Renal cortical epithelial cell (primary cell): ENCODE measurements at places on chromosomes 5 and 9.

GRCh38 chr9:6214434-6214833 is 1.2 kb upstream of the IL33 start:
- no peak for DNase-seq

GRCh38 chr5:51104556-51104955 is 278.7 kb upstream of the ISL1 start:
- no peak for DNase-seq

GRCh38 chr9:33447799-33448553 is 583 bp upstream of the AQP3 start:
- DNase-seq = no peak

- no peak for DNase-seq
Measured at GRCh38 chr5:10376544-10376943, 23.0 kb downstream of the MARCHF6 start.

DNA sequence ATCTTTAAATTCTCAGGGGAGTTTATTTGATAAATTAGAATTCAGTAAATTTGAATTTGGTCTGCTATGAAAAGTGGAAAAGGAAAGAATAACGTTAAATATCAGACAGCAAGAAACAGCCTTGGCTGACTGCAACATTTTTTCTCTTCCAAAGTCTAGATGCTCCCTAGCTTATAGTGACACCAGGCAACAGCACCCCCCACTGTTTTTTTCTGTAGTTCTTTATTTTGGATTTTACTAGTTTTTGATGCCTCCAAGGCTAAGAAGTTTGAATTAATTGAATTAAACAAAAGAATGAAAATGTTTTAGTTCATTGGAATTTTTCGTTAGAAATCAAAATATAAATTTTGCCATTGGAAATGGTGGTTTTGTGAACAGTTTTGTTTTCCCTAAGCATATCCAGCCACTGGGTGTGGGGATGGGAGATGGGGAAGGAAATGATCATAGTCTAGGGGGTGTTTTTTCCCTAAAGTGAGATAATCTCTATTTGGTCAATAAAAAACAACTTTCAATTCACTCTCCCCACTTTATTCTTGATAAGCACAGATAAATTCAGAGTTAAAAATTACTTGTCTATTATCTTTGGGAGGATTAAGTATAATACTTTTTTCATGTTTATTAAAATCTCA is 199.3 kb upstream of the CD180 start:
- no peak for DNase-seq

DNA sequence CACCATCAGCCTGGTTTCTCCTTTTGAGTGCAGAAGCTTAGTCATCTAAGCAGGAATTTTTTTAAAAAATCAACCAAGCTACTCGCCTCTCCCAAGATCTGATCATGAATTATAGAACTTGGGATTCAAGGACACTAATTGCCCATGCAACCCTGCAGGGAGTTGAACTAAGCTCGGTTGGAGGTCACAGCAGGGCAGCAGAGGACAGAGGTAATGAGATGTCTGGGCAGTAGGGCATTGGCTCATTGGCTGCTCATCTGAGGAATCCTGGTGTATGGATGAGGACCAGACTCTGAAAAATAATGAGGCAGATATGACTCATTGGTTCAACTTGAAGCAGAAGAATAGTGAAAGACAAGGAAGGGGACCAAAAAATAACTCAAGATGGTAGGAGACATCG is 111.8 kb upstream of the TLE1 start:
- peak; percentile 70 for DNase-seq

GRCh38 chr5:59798862-59799667 is 94.5 kb downstream of the PDE4D start:
- peak; percentile 93 for DNase-seq

DNA sequence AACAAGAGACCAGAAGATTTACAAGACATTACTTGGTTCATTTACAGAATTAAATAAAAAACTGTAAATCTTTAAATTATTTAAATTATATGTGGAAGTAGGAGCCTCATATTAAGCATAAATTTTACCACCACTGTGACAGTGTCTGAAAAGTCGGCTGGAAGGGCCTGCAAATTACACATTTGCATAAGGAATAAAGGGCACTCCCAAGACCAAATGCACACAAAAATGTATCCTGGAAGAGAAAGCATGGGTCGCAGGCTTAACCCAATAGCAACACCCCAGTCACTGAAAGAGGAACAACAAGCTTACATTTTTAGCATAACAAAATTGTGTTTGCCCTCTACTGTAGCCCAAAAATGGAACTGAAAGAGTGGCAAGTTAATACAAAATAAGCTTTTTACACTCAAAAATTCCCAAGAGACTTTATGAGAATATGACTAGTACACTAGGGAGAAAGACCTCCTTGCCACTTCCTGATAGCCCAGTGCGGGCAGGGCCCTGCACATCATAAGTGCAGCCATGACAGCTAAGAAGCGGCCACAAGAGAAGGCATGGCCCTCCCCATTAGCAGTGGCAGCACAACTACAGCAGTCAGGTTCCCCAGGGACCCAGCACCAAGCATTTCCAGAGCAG is 482.0 kb downstream of the DTWD2 start:
- DNase-seq = no peak

- peak; percentile 67 for DNase-seq
Measured at GRCh38 chr5:147461915-147462314, 48.0 kb downstream of the DPYSL3 start.

DNA sequence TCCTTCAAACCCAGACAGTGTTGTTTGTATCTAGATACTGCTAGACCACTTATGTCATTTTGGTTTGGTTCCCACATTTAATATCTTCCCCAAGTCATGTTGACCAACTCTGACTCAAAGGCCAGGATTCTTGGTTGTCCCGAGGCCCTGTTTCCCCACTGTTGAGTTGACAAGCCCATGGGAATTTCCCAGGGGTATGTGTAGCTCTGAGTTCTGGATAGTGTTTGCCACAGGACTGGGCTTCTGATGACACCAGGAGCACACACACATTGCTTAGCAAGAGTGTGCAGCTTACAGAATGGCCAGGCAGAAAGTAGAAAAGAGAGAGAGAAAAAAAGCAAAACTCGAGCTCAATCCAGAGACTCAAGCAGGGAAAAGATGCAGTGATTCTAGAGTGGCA is 214.4 kb downstream of the NXNL2 start:
- peak; percentile 90 for DNase-seq

DNA sequence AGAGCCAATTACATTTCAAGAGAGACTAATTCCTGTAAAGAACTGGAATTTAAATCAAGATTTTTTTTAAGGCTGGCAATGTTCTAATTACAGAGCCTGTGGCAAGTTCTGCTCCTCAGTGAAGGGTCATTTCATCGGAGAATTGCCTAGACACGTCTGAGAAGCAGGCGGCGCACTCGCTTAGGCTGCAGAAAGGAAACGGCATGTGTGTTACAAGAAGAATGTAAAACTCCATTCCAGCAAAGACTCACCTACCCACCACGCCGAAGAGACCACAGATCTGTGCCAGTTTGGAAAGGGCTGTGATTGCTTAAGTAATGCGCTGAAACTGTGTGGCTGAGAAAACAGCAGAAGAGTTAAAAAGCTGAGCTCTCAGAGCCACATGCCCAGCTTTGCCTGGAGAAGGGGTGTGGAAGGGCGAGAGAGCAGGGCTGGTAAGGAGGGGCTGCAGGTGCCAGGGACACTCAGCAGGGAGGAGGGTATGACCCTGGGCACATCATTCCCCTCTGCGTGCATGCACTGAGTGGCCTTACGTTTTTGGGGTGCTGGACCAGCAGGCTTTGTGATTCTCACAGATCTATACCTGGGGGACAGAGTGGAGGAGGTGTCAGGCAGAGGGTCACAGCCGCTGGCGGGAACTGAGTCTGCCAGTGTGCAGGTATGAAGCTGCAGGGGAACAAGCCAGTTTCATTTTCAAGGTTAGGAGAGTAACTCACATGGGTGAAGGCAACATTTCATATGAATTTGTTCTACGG is 17.8 kb upstream of the SLC25A51 start:
- DNase-seq = peak; percentile 65

GRCh38 chr9:71001780-71002386 is 119.5 kb downstream of the TRPM3 start:
- peak; percentile 51 for DNase-seq

DNA sequence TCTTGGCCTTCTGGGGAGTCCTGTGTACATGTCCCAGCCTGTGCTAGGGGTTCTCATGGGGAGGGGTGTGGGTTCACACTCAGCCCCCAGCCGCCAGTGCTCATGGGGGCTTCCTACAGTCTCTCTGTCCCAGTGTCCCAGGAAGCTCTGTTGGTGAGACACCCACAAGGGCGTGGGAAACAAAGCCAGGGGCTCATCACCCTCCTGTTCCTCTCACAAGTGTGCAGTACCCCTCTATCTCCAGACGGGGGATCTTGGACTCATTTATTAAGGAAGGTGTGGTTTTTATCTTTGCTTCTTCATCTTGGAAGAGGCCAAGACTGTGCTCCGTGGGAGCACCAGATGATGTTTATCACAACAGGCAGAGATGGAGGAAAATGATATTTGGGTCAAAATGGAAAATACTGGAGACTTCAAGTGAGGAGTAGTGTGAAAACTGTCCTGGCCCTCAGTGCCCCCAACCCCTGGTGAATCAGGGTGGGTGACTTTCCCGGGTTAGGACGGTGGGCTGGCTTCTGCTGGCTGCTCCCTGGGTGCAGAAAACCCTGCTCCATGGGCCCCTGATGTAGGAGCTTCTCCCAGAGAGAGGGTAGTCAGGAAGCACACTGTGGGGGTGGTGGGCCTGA is 15.2 kb downstream of the TMEM171 start:
- no peak for DNase-seq

- no peak for DNase-seq
Measured at GRCh38 chr5:74490814-74491213, 149.7 kb downstream of the ENC1 start.

- peak; percentile 93 for DNase-seq
Measured at GRCh38 chr9:106885451-106885850, 22.5 kb downstream of the ZNF462 start.

- DNase-seq = no peak
Measured at GRCh38 chr9:136900988-136901515, 14.7 kb downstream of the TRAF2 start.

- DNase-seq = no peak
Measured at GRCh38 chr9:87138128-87139040, 191.1 kb upstream of the GAS1 start.

DNA sequence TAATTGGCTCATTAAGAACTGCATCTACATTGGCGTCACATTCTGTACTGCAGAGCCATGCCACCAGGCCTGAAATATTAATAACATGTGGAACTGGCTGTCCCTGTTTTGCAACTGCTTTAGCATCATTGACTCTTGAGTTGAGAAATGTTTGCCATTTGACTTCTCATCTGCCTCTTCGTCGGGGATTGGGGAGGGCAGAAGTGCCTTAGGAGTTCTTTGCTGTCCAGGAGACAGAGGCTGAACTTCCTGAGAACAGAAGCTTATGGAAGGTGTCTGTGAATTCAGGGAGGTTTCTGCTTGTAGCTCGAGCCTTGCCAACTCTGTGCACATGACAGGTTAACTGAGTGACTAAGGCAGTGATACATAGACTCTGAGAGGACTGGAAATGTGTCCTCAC is 265.0 kb downstream of the KIF4B start:
- no peak for DNase-seq

GRCh38 chr5:11181940-11182339 is 420.9 kb upstream of the DAP start:
- DNase-seq = no peak

GRCh38 chr9:118423721-118424120 is 719.5 kb downstream of the TLR4 start:
- no peak for DNase-seq

DNA sequence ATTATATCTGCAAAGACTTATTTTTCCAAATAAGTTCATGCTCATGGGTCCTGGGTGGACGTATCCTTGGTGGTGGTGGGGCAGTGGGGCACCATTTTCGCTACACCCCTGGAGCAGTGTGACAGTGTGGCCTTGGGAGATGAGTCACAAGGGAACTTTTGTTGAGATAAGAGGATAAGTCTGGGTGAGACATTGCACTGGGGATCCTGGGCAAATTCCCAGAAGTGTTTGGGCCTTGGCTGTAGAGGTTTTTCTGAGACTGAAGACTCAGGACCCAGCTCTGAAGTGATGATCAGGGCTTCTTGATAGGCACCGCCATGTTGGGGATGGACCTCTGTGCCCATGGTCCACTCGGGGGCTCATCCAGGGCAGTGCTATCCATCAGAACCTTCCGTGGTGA is 149.4 kb downstream of the MACROH2A1 start:
- no peak for DNase-seq

GRCh38 chr5:173709145-173709544 is 92.7 kb upstream of the BOD1 start:
- DNase-seq = no peak

DNA sequence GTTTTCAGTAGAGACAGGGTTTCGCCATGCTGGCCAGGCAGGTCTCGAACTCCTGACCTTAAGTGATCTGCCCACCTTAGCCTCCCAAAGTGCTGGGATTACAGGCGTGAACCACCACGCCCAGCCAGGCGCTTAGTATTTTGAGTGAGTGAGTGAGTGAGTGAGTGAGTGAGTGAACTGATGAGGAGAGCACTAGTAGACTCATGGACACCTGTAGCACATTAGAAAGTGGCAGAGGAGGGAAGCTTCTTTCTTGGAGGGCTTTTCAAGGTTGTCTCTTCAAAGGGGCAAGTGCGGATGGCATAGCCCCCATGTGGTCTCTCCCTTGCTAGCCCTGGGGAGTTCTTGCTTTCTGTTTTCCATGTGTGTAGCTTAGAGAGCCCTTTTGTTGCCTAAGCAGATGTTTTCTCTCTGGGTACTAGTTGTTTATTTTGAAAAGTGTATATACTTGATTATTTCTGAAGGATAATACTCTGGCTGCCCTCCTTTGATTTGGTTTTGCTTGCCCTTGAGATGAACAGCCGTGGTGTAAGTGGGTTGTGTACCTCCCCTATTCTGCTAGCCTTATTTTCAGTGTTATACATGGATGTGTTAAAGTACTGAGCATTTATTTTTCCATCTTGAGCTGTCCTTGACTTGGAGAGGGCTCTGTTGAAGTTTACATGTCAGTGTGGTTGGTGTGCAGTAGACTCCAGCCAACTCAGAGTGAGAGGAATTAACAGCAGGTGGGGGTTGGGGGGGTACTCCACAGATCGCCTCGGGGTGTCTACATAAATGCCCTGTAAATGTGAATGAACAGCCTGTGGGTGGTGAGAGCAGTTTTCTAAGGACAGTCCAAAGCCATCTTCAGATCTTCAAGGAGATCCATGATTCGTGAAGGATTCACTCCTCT is 35.5 kb downstream of the PRRC2B start:
- DNase-seq = no peak
